ENCODE measurements at places on chromosomes 4 and X. TPM values are rescaled to one million over a fixed set of nuclear protein-coding genes. Genes with fewer than 3 reads are reported as not detected.

DNA sequence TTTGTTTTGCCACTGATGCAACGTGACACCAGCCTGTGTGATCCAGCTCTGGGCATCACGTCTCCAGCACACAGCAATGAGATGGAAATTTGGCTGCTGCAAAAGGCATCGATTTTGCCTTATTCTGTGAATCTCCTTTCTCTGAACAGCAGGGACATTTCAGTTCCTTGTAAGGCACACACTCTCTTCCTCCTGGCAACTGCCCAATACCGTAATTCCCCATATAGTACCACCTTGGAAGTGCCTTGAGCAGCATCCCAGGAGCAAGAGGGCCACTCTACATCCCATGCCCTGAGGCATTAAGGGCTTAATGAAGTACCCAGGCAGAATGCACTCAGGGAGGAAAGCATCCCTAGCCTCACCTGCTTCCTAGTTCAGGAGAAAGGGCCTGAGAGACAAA, 10.5 kb upstream of the MAMLD1 start:
- H3K27me3 ChIP-seq: no peaks in the 10 kb centered on the region
- H3K36me3 ChIP-seq: no peaks in the 10 kb centered on the region
- no peak overlapping the region for H3K27ac ChIP-seq
- no peaks in the 10 kb centered on the region for H3K4me1 ChIP-seq
- no peak overlapping the region for H3K4me3 ChIP-seq

- H3K27me3 ChIP-seq: no peaks in the 10 kb centered on the region
- H3K4me1 ChIP-seq: no peaks in the 10 kb centered on the region
- H3K4me3 ChIP-seq: no peak overlapping the region
- no peaks in the 10 kb centered on the region for H3K36me3 ChIP-seq
These were observed 81.0 kb upstream of the PCDH10 start for GRCh38 chr4:133068083-133068482.

DNA sequence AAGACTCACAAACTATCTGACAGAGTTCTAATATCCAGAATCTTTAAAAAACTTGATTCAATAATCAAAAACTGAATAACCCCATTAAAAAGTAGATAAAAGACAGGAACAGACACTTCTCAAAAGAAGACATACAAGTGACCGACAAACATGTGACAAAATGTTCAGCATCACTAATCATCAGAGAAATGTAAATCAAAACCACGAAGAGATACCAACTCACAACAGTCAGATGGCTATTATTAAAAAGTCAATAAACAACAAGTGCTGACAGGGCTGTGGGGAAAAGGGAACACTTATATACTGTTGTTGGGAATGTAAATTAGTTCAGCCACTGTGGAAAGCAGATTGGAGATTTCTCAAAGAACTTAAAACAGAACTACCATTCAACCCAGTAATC, 138.1 kb upstream of the RASGEF1B start:
- H3K27ac ChIP-seq: no peak overlapping the region
- H3K36me3 ChIP-seq: no peaks in the 10 kb centered on the region
- no peak for DNase-seq
- no peaks in the 10 kb centered on the region for H3K27me3 ChIP-seq
- H3K4me1 ChIP-seq: no peaks in the 10 kb centered on the region

DNA sequence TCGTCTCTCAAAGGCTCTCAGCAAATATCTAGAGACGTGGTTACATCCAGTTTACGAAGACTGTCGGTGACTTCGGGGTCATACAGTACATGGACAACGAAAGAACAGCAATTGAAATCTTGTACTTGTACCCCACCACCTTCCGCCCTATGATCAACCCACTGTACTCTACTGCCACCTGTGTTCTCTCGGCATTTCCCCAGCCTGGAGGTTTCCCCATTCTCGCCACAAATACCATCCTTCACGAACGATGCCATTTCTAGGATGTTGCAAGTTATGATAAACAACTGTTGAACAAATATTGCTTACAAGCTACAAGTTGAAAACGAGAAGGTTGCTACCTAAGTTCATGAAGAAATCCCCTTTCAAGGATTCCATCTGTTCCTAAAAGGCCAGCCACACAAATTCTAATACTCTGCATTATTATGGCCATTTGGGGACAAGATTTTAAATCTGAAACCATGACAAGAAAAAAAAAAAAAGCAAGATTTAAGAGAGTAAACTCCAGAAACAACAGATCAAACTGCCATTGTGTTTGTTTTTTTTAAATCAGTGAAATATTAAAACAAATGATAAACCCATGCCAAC, 1.6 kb downstream of the APBB2 start:
- no peak overlapping the region for H3K27ac ChIP-seq
- H3K4me1 ChIP-seq: peaks cover 8% of the 10 kb centered on the region
- H3K4me3 ChIP-seq: peak overlapping the region; percentile 91
- H3K27me3 ChIP-seq: no peaks in the 10 kb centered on the region

DNA sequence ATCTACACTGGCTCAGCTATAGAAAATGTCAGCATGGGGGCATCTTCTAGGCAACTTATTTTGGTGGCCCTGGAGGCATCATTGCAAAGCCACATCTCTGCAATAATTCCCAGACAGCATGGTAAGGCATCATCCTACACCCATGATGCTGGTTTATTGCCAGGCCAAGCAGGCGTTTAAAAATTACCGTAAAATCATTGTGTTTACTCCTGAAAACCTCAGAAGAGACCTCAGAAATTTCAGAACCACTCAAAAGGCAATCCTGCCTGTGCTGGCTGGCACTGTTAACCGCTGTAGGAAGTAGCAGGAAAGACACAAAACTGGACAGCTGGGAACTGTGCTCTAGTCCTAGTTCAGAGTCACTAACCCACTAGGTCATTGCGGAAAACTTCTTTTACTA, 63.2 kb downstream of the MID1 start:
- no peak overlapping the region for H3K4me3 ChIP-seq
- no peaks in the 10 kb centered on the region for H3K27me3 ChIP-seq
- H3K36me3 ChIP-seq: no peaks in the 10 kb centered on the region
- no peak for DNase-seq
- H3K27ac ChIP-seq: no peak overlapping the region
- no peaks in the 10 kb centered on the region for H3K4me1 ChIP-seq

GRCh38 chr4:146916479-146917076, 29.1 kb downstream of the TTC29 start:
- no peak overlapping the region for H3K4me3 ChIP-seq
- DNase-seq: no peak
- H3K27me3 ChIP-seq: no peaks in the 10 kb centered on the region
- H3K27ac ChIP-seq: no peak overlapping the region

DNA sequence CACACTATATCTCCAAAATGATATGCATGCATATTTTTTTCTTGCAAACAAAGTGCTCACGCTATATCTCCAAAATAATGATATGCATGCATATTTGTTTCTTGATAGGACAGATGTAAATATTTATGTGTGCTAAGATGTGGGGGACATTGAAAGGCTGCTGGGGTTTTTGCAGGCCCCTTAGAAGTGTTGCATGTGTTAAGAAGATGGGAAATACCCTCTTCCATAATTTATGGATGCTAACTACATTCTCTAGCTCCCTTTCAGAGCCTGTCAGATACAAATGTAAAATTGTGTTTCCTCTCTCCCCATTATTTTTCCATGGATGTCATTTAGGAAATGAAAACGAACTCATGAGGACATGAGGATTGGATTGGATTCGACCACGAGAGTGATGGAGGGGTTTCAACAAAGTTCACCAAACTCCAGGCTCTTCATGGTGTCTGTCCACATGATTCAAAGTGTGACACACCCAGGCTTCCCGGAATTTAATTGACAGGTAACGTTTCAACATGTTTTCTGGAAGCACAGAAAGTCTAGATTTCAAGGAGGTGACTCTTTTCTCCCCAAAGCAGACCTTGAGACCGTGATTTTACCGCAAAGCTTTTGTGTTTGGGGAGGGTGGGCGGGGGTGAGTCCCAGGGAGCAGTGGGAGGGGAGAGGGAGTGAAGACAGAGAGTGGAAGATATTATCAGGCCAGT, 94.4 kb upstream of the CD99 start:
- no peaks in the 10 kb centered on the region for H3K27me3 ChIP-seq
- H3K4me1 ChIP-seq: peaks cover 7% of the 10 kb centered on the region
- H3K36me3 ChIP-seq: no peaks in the 10 kb centered on the region

- H3K4me1 ChIP-seq: no peaks in the 10 kb centered on the region
- DNase-seq: no peak
- H3K4me3 ChIP-seq: no peak overlapping the region
- no peaks in the 10 kb centered on the region for H3K36me3 ChIP-seq
- no peaks in the 10 kb centered on the region for H3K27me3 ChIP-seq
These were observed 534.2 kb downstream of the INPP4B start for GRCh38 chr4:142311916-142312315.

DNA sequence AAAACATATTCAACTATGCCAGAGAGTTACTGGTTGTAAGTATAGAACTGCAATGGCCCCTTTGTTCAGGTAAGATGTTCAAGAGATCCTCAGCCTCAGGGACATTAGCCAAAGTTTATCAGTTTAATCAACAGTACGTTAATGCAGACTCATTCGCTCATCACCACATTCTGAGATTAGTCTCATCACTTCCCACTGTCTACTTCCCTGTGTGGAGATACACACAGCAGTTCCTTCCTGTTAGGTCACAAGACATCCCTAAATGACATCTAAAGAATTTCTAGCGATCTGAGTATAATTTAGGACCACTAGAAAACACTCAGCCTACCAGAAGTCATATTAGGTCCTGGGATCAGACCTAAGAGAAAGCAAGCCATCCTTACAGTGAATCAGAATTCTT, 10.4 kb downstream of the SLC10A7 start:
- DNase-seq: no peak
- H3K36me3 ChIP-seq: no peaks in the 10 kb centered on the region
- no peaks in the 10 kb centered on the region for H3K4me1 ChIP-seq
- no peaks in the 10 kb centered on the region for H3K27me3 ChIP-seq
- no peak overlapping the region for H3K4me3 ChIP-seq
- H3K27ac ChIP-seq: no peak overlapping the region

GRCh38 chrX:79154596-79155359, 10.3 kb downstream of the GPR174 start:
- no peak overlapping the region for H3K4me3 ChIP-seq
- H3K27ac ChIP-seq: no peak overlapping the region
- H3K36me3 ChIP-seq: no peaks in the 10 kb centered on the region
- no peaks in the 10 kb centered on the region for H3K4me1 ChIP-seq
- H3K27me3 ChIP-seq: no peaks in the 10 kb centered on the region

The MMRN1 gene
- total RNA-seq: 43.3 TPM

The LEF1 gene
- total RNA-seq: 10.0 TPM

The HS6ST2 gene
- 2.5 TPM for total RNA-seq

The NPY5R gene
- total RNA-seq: not detected

Data from upper lobe of left lung (tissue), 6 donors.